Stimulated activated CD8-positive, alpha-beta memory T cell treated with anti-CD3 and anti-CD28 coated beads, Interleukin-7, amount 100 ng/mL, for 1 hour (primary cell): ENCODE measurements at places on chromosomes 6 and 20.

DNA sequence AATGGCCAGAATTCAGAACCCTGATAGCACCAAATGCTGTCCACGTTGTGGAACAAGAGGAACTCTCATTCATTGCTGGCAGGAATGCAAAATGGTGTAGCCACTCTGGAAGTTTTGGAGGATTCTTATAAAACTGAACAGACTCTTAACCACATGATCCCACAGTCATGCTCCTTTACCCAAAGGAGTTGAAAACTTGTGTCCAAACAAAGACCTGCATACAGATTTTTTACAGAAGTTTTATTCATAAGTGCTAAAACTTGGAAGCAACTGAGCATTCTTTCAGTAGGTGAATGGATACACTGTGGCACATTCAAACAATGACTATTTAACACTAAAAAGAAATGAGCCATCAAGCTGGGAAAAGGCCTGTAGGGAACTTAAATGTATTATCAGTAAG is 32.5 kb downstream of the PREP start:
- no peak for DNase-seq

DNA sequence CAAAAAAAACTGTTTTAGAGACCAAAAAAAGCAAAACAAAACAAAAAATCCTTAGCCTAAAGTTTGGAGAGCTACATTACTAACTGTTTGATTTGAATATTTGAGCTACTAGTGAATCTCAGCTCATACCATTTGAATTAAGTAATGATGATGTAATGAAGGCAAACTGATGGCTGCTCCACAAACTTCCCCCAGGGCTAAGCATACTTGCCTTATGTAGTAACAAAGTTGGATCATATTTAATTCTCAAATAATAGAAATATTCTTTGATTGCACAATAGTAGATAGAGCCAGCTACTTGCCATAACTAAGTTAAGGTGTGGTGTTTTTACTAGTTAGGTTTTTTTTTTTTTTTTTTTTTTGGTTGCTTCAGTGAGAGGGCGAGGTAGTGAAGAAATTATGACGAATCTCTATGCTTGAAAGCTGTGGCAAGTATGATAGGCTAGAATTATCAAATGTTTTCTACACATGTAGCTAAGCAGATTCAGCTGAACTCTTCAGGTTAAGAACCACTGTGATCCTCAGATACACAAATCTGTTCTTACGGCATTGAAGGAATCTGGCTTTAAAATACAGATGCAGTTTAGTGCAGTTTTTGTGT is 2.9 kb downstream of the RAB32 start:
- DNase-seq: no peak

- DNase-seq: no peak
These were observed 35.2 kb downstream of the SAMD3 start for GRCh38 chr6:130187335-130188206.

DNA sequence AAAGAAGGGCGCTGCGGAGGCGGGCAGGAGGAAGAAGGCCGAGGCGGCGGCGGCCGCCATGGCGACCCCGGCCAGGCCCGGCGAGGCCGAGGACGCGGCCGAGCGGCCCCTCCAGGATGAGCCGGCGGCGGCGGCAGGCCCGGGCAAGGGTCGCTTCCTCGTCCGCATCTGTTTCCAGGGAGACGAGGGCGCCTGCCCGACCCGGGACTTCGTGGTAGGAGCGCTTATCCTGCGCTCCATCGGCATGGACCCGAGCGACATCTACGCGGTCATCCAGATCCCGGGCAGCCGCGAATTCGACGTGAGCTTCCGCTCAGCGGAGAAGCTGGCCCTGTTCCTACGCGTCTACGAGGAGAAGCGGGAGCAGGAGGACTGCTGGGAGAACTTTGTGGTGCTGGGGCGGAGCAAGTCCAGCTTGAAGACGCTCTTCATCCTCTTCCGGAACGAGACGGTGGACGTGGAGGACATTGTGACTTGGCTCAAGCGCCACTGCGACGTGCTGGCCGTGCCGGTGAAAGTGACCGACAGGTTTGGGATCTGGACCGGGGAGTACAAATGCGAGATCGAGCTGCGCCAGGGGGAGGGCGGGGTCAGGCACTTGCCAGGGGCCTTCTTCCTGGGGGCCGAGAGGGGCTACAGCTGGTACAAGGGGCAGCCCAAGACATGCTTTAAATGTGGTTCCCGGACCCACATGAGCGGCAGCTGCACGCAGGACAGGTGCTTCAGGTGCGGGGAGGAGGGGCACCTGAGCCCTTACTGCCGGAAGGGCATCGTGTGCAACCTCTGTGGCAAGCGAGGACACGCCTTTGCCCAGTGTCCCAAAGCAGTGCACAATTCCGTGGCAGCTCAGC is 780 bp downstream of the ZCCHC3 start:
- DNase-seq: no peak

DNA sequence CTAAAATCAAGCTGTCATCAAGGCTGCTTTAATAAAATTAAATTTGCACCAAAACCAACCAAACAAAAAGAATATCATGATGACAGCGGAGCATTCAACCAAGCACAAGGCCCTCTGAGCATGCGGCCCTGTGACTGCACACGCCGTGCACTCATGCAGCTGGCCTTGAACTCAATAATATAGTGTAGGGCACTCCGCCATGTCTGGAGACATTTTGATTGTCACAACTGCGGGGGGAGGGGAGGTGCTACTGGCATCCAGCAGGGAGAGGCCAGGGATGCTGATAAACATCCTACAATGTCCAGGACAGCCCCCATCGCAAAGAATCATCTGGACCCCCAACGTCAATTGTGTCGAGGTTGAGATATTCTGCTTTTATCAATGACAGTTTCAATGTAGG is 9.7 kb downstream of the MOCS3 start:
- no peak for DNase-seq

GRCh38 chr6:47992809-47993208 is 118.2 kb downstream of the PTCHD4 start:
- DNase-seq: no peak

DNA sequence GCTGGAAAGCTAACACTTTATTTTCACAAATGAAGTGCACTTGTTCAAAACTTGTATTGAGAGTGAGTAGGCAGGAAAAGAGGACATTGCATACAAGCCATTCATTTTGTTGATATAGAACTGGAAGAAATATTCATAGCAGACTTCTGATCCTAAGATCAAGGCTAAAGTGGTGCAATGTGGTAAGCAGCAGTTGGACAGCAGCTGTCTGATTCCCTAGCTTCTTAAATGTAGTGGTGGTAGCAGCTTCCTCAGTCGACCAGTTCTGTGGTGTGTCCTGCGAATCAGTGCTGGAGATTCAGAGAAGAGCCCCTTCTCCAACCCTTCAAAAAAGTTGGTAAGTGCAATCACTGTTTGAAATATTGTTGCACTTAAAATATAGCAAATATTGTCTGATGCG is 281.7 kb upstream of the GJE1 start:
- no peak for DNase-seq

GRCh38 chr6:147142684-147143245 is 61.5 kb upstream of the STXBP5 start:
- no peak for DNase-seq

DNA sequence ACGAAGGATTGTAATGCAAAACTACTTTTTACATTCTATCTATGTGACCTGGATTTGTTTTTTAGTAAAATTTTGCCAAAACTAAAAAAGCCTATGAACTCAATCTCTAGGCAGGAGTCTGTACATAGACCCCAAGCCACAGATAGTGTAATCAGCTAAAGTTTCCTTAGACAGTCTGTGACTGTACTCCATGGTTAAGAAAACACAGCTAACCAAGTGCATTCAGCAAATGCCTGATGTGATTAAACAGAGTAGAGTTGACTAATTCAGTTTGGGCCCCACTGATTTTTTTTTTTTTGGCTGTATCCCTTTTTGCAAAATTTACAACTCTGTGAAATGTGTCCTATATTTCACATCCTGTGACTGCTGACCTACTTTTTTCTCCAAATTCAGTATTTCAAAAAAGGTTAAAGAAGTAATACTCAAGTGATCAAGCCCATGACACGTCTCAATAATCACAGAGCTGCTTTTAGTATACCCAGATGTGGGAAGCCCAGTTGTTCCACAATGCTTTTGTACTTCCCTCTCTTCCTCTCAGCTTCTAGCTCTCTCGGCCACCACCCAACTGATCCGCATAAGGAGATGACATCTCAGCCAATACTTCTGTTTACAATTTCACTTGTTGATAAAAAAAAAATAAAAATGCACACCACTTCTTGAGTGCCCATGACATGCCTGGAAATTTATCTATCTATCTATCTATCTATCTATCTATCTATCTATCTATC is 108.8 kb upstream of the TBX18 start:
- no peak for DNase-seq

DNA sequence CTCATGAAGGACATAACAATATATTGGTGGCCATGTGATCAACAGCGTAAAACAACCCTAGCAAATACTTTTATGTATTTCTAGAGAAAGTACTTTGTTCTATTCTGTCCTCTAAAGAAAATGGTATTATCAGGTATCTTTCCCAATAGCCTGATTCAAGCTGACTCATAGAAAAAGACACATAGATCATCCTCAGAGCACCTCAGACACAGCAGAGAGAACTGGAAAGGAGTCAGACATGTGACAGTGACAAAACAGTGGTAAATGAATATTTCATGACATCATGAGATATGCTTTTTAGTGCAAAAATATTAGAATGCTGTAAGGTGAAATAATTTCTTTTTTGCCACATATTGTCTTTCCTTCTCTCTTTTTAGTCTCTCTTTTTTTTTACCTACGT is 1355.0 kb upstream of the MAP3K7 start:
- no peak for DNase-seq

DNA sequence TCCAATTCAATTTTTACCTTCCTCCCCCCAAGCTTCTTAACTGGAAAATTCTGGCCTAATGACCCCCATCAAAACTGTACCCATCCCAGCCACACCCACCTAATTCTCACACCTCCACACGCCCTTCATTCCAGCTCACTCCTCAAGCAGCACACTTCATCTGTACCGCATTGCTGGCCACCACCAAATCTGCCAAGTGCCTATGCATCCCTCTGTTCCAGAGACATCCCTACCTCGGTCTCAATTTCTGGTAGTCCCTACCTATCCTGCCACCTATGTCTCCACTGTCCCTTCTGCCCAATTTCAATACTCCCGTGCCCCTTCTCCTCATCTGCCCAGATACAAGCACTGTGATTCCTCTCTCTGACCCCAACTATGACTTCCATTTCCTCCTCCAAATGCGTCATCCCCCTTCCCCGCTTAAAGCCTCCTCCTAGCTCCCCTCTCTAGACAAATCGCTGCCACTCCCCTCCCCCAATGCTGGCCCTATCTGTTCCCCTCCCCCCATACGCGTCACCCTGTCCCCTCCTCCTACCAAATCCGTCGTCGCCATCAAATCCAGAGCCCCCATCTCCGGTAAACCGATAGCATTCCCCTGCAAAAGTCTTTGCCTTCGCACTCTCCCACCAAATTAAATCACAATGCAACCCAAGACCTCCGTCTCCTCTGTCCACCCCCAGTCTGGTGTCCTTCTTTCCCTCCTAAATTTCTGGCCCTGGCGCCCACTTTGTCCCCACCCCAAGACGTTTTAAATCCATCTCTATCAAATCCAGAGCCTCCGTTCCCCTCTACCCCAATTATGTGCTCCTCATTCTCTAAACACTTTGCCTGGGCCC is 1.2 kb downstream of the MTCH1 start:
- no peak for DNase-seq

DNA sequence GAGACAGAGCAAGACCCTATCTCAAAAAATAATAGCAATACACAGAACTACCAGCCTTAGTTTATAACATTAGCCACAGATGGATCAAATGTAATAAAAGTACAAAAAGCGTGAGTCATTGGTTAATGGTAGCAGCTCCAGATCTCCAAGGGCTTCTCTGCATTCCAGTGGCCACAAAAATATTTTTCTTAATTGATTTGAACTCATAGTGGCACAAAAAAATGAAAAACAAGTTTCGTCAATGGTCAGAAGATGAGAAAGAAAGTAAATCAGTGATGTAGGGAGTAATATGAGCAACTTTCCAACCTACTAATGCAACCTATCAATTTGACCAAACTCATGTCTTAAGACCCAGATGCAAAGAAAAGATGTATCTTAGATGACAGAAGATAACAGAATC is 79.6 kb downstream of the CEP57L1 start:
- DNase-seq: no peak

GRCh38 chr6:14333556-14334305 is 216.2 kb downstream of the CD83 start:
- DNase-seq: no peak

- DNase-seq: no peak
These were observed 67.6 kb upstream of the MPC1 start for GRCh38 chr6:166450167-166450873.

DNA sequence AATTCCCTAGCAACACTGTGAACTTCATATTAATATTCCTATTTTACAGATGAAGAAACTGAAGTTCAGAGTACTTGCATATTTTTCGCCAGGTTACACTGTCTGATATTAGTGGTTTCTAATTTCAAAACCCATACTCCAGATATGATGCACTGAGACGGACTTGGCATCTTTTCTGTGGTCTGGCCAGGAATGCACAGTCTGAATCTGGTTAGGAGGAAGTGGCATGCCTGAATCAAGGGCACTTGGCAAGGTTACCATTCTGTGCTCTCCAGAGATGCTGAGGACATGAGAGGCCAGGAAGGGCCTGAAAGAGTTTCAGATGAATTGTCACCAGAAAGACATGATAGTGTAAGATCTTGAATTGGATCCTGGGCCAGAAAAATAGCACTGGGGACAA is 150.1 kb downstream of the HAO1 start:
- DNase-seq: no peak

DNA sequence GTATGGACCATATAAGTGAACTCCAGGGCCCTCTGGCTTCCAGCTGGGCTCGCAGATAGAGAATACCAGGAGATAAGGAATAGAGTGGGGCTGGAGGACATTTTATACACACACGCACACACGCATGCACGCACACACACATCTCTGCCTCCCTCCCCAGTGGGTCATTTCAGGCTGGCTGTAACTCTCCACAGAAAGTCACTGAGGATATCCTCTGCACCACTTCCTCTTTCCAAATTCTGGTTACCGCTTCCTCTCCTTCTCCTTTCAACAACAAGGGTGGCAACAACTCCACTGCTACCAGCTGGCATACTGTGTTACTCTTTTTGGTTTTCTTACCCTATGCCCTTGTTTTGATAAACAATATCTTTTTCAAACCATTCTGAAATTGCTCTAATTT is 280.2 kb downstream of the COL12A1 start:
- DNase-seq: no peak

DNA sequence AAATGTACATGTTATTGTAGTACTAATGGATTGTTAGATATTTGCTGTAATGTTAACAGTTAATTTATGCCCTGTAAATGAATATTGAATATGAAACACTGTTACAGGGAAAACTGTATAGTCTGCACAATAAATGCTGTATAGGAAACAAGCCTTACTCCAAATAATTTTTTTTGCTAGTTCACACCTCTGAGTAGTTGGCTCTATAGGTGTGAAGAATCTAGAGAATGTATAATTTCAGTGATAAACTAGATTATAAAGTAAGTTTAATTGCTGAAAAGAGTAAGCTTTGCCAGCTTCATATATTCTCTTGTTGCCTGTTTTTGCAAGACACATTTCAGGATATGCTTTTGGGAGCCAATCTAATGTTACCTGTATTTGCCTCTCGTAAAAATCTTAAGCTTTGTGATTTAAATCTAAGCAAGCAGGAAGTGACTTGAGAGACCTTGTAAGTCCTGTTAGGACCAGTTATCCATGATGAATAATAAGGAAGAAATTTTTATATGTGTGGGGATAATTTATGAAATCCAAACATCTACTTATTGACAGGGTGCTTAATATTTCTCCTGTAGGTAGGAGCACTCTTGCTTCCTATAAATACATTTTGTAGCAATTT is 232.4 kb downstream of the ZFAND3 start:
- DNase-seq: no peak

- no peak for DNase-seq
These were observed 91.0 kb upstream of the ESR1 start for GRCh38 chr6:151716526-151716932.

- DNase-seq: no peak
These were observed 125.7 kb downstream of the SLC23A2 start for GRCh38 chr20:4875578-4876067.
